ENCODE measurements at places on chromosomes 2 and 18. TPM values are rescaled to one million over a fixed set of nuclear protein-coding genes. Genes with fewer than 3 reads are reported as not detected.

The VWC2L gene
- total RNA-seq: not detected

The SDC1 gene
- total RNA-seq: 16.8 TPM

The ANO7 gene
- total RNA-seq: 0.83 TPM

The PLCD4 gene
- 1.8 TPM for total RNA-seq

The MBD1 gene
- 55.6 TPM for total RNA-seq

The PGAP1 gene
- total RNA-seq: 4.1 TPM

The RGPD3 gene
- total RNA-seq: 0.09 TPM

The TEKT4 gene
- total RNA-seq: not detected

The PSTPIP2 gene
- total RNA-seq: 5.7 TPM

The BMP10 gene
- not detected for total RNA-seq

The CYP20A1 gene
- total RNA-seq: 41.7 TPM

The FKBP1B gene
- 7.0 TPM for total RNA-seq

The VWA3B gene
- total RNA-seq: 0.09 TPM

The UGT1A10 gene
- total RNA-seq: 0.83 TPM

The TUBA3E gene
- not detected for total RNA-seq

The MSTN gene
- 0.09 TPM for total RNA-seq

The POTEJ gene
- not detected for total RNA-seq
